ENCODE measurements at places on chromosomes 16 and 17.
A peak's percentile ranks its signal among the peaks of the same experiment; 100 is the strongest.

- peak; percentile 23 for DNase-seq
Measured at GRCh38 chr16:82136956-82137821, 32.8 kb downstream of the MPHOSPH6 start.

DNA sequence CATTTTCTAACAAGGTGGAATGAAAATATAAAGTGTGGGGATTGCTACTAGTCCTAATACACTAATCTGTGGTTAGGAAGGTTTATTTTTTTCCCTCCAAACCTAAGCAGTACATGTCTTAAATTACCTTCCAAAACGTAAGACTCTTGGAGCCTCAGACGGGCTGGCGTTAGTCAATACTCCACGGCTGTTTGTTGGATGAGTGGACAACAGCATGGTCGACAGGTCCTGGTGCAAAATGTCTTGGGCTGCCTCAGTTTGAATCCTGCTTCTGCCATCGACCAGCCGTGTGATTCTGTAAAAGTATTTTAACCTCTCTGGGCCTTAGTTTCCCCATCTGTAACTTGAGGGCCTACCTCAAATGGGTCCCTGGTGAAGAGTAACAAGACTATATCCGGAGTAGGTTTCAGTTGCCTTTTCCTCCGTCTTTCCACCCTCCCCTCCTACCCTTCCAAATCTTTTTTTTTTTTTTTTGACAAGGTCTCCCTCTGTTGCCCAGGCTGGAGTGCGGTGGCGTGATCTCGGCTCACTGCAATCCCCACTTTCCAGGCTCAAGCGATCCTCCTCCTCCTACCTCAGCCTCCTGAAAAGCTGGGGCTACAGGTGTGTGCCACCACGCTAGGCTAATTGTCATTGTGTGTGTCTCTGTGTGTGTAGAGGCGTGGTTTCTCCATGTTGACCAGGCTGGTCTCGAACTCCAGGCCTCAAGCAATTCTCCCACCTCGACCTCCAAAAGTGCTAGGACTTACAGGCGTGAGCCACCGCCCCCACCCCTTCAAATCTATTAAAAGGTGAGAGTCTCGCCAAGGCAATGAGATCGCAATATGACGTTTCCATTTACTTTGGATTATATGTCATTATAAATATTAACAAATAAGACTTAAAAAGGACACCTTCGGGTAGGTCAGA lies 5.8 kb downstream of the SCGB1C2 start:
- no peak for DNase-seq

DNA sequence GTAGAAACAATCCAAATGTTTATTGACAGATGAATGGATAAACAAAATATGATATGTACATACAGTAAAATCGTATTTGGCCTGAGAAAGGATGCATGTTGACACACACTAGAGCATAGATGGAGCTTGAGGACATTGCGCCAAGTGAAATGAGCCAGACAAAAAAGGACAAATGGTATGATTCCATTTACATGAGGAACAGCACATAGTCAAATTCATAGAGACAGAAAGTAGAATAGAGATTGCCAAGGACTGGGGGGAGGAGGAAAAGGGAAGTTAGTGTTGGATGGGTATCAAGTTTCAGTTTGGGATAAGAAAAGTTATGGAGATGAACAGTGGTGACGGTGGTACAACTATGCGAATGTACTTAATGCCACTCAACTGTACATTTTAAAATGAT lies 47.9 kb downstream of the COPRS start:
- DNase-seq: peak; percentile 80

DNA sequence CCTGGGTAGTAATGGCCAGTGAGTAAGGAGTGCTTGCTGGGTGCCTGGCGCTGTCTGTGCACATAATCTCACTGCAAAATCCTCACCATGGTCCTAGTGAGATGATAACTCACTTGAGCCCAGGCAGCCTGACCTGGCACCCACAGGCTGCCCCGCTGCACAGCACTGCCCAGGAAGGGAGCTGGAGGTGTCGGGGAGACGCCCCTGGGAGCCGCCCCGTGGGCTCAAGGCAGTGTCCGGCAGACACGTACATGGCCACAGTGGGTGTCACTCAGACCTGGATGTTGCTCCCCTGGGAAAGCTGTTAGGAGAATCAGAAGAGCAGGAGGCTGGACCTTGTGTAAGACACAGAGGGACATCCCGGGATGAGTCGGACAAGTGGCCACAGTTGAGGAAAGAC lies 44.2 kb downstream of the BEAN1 start:
- DNase-seq: no peak

DNA sequence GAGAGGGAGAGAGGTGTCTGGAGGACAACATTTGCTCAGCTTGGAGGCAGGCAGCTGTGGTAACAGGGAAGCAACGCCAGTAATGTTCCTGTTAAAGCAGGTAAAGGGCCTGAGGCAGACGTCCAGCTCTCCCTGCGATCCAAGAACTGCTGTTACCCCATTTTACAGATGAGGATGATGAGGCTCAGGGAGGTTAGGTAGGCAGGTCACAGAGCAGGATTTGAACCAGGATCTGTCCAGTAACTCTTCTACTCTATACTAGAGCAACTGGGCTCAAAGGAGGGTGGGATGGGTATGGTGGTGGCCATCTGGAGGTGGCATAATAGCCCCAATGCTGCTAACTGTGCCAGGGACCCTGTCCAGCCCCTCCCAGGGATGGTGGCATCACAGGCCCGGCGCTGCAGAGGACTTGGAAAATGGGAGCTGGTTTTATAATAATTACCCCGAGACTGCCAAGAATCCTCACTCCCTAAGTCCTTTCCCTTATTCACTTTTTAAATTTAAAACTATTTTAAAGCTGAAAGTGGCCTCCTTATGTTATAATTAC lies 12.0 kb downstream of the CA7 start:
- DNase-seq: no peak

GRCh38 chr16:23597003-23597756 lies 1.1 kb upstream of the NDUFAB1 start:
- no peak for DNase-seq

Measured in fibroblast of the aortic adventitia (primary cell).